Urinary bladder (tissue), 4 donors: ENCODE measurements at places on chromosomes 3 and 15.

DNA sequence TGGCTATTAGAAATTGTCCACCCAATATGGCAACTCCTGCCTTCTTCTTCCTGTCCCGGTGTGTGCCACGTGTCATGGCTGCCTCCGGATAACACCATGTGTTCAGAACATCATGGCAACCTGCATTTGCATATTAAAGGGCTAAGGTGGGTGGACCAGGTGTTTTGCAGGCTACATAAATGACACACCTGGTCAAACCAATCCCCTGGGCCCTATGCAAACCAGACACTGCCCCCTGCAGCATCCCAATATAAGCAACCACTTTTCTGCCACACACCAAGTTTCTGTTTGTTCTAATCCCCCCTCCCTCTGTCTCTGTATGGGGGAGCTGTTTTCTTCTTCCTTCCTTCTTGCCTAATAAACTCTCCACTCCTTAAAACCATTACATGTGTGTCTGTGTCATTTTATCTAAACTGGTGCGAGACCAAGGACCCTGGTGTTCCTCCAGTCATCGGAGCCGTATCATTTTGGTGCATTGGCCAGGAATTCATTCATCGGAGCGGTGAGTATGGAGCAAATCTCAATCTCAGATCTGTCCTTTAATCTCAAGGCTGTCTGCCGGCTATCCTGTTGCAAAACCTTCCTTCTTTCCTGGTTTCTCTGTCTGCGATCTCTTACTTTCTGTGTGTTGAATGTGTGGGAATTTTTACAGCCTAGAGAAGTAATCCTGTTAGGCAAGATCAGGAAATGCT lies 44.5 kb downstream of the NCEH1 start:
- no peak for DNase-seq

- no peak for DNase-seq
These were observed at the start of gene SLC7A14 for GRCh38 chr3:170585937-170586310. TSS of gene SLC7A14 (minus strand) at chr3:170586075. CDS start at chr3:170526936, 59,139 bp downstream.

- DNase-seq = peak; percentile 71
These were observed 35.8 kb downstream of the MGLL start for GRCh38 chr3:127786353-127787070.

DNA sequence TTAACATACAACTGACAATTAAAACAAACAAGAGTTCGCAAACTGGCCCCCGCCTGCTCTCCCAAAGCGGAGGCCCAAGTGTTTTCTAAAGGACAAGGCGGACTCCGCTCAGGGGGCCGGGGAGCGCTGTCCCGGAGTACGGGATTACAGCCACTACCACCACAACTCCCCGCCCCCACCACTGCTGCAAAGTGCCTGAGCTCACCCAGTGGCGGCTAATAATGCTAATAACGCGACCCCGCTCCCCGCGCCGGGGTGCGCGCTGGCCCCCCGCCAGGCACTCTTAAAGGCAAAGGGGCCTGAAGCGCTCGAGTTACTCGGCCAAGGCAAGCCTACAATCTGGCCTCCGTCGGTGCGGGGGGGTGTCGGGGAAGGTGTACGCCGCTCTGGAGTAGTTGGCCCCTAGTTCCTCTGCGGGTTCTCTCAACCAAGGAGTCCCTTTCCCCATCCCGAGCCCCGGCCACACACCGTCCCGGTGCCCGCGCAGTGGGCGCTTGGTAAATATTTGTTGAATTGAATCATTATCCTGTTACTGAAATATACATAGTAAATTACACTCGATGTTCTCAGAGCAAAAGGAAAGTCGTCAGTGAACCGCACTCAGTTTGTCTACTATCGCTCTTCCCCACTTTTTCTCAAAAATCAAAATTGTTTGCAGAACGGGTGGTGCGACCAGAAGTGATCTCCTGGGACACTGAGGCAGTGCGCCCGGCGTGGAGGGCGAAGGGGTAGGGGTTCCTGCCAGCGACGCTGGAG lies 827 bp downstream of the WNT5A start:
- DNase-seq = no peak

DNA sequence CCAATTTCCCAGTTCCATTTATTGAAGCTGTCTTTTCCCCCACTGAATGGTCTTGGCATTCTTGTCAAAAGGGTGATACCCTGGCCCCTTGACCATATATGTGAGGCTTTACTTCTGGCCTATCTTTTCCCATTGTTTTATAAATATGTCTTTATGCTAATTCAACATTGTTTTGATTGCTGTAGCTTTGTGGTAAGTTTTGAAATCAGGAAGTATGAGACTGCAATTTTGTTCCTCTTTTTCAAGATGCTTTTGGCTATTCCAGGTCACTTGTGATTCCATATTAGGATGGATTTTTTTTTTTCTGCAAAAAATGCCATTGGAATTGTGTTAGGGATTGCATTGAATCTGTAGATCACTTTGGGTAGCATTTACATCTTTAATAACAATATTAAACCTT lies 141.2 kb upstream of the MANF start:
- DNase-seq = no peak
